Articular chondrocyte of knee joint (primary cell): ENCODE measurements at places on chromosomes 1 and 21. TPM values are rescaled to one million over a fixed set of nuclear protein-coding genes. Genes with fewer than 3 reads are reported as not detected.

KIF2C gene
- total RNA-seq = 13.6 and 17.6 TPM in 2 replicates

ALPL gene
- 8.1 and 15.7 TPM in 2 replicates for total RNA-seq

PROX1 gene
- 0.13 and 0.22 TPM in 2 replicates for total RNA-seq

ADGRB2 gene
- 4.4 and 7.0 TPM in 2 replicates for total RNA-seq

C1orf94 gene
- not detected in 2 replicates for total RNA-seq

ELAPOR1 gene
- total RNA-seq = 0.39 and 0.54 TPM in 2 replicates

HSD11B1 gene
- 3.3 and 4.2 TPM in 2 replicates for total RNA-seq

SPRR2B gene
- total RNA-seq = not detected in 2 replicates
